SJSA1 (cell line): ENCODE measurements at places on chromosomes 11 and 22.

GRCh38 chr22:19599626-19600243 lies 75.5 kb upstream of the CLDN5 start:
- no peak overlapping the region for H3K4me3 ChIP-seq
- no peaks in the 10 kb centered on the region for H3K4me1 ChIP-seq
- H3K27me3 ChIP-seq: 0 out of 2 replicates have a peak, but pooled peaks cover 3% of the 10 kb centered on the region
- H3K27ac ChIP-seq: no peak overlapping the region
- DNase-seq: no peak

GRCh38 chr11:65648997-65649493 lies 11.1 kb downstream of the SIPA1 start:
- H3K27ac ChIP-seq: no peak overlapping the region
- H3K4me1 ChIP-seq: peaks cover 35% of the 10 kb centered on the region
- DNase-seq: no peak
- no peaks in the 10 kb centered on the region for H3K27me3 ChIP-seq
- H3K4me3 ChIP-seq: no peak overlapping the region

DNA sequence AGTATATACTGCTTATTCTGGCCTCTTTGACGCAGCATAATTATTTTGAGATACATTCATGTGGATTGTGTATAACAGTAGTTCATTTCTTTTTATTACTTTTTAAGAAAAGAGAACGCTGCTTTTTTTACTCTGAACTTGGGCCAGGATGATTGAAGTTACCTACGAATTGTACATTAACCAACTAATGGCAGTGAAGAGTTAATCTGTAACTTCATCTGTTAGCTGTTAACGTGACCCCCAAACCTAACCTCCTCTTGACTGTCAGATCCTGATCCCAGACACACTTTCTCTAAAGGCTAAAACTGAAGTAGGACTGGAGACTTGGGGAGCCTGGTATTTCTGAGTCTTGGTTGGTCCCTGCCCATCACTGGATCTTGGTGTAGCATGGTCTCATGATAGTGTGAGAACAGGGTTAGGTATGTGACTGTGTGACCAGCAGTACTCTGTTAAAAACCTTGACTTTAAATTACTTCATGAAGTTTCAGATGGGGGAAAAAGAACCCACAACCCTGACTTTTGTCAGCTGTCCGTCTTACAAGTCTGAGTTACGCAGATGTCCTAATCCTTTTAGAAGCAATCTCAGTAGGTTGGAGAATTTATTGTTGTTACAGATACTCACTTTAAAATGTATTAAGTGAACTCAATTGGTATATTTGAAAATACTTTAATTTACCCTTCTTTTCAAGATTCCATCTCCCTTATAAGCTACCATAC lies 39.4 kb downstream of the C22orf31 start:
- H3K27ac ChIP-seq: no peak overlapping the region
- no peak for DNase-seq
- H3K27me3 ChIP-seq: no peaks in the 10 kb centered on the region

DNA sequence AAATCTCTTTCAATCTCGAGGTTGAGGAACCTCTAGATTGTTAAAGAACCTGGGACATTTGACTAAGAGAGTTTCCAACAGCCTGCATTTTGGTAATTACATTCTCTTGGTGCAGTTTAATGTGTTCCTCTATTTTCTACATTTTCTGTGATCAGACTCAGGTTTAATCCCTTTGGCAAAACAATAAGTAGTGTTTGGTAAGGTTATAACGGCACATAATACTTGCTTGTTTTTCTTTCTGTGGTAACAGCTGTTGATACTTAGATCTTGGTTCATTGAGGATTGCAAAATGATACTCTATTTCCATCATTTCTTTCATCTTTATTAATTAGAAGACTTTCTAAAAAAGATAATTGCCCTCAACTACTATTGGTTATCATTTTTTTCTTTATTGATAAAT lies 271.3 kb downstream of the SBF2 start:
- peaks cover 14% of the 10 kb centered on the region for H3K4me1 ChIP-seq
- H3K27me3 ChIP-seq: no peaks in the 10 kb centered on the region
- H3K36me3 ChIP-seq: no peaks in the 10 kb centered on the region
- H3K27ac ChIP-seq: no peak overlapping the region
- no peak overlapping the region for H3K4me3 ChIP-seq
- DNase-seq: no peak

DNA sequence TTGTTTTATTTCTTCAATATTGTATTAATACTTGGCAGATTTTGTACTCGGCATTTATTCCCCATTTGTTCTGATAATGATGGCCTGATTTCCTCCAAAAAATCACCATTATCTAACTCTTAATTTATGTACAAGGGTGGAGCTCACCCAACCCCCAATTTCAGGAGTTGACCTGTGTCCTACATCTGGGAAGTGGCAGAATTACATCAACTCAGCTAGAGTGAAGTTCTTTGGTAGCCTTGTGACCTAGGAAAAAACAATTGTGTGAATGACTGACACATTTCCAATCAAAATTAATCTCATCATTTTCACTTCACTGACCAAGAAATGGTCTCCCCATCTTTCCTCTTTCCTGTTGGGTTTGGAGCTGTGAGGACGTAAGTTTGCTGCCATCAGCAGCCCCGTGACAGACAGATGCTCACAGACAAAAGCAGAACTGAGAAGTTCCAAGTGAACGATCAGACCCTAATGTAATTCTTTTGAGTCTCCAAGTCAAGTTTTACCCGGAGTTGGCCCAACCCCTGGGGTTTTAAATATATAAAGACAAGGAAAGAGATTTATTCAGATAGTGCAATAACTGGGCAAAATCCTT lies 16.6 kb upstream of the MS4A6E start:
- H3K36me3 ChIP-seq: no peaks in the 10 kb centered on the region
- H3K4me3 ChIP-seq: no peak overlapping the region
- peaks cover 24% of the 10 kb centered on the region for H3K4me1 ChIP-seq
- H3K27me3 ChIP-seq: no peaks in the 10 kb centered on the region
- no peak overlapping the region for H3K27ac ChIP-seq
- DNase-seq: no peak

DNA sequence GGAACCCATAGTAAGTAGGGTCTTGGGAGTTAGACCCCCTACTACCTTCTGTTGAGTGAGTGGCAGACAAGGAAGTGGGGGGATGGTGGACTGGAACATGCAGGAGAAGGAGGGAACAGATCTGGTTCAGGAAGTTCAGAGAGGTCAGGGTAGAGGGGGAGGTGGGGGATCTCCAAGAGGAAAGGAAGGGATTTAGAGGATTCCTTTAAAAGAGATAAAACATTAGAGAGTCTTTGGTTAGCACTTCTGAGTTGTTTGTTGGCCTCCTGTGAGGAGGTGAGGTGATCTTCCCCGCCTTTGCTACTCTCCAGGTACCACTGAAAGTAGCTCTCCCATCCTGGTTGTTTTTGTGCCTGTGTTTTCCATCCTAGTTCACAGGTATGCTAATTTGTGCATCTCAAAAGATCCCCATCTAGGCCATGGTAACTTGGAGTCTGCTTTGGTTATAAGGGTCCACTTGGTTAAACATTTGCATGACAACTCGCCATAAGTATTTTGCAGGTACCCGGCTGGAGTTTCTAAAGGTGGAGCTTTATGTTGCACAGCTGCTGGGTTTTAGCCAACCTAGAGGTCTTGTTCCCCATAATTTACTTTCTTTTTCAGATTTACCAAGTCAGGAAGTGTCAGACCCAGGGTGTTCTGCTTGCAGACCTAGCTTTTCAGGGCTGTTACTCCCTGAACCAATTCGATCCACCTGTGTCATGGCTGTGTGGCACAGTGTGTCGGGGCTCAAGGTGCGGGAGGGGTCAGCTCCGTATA lies 79.3 kb upstream of the SORL1 start:
- H3K4me1 ChIP-seq: no peaks in the 10 kb centered on the region
- no peak overlapping the region for H3K27ac ChIP-seq
- no peak overlapping the region for H3K4me3 ChIP-seq
- H3K27me3 ChIP-seq: no peaks in the 10 kb centered on the region
- no peak for DNase-seq
- H3K36me3 ChIP-seq: no peaks in the 10 kb centered on the region

GRCh38 chr22:28243539-28243938 lies 324.5 kb upstream of the PITPNB start:
- no peaks in the 10 kb centered on the region for H3K27me3 ChIP-seq
- no peak for DNase-seq
- H3K4me3 ChIP-seq: no peak overlapping the region
- H3K27ac ChIP-seq: no peak overlapping the region
- no peaks in the 10 kb centered on the region for H3K36me3 ChIP-seq
- no peaks in the 10 kb centered on the region for H3K4me1 ChIP-seq

DNA sequence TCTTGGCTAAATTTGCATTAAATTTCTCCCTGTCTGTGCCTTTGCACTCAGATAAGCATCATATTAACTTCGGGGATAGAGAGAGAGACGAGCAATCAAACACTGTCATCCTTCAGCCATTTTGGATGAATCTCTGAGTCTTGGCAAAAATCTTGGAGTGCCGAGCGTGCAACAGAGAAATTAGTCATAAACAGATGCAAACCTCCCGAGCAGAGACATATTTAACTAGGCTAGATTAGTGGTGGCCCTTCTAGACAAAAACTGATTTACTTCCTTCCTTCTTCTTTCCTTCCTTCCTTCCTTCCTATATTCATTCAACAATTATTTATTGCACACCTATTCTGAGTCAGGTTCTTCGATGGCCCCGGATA lies 114.4 kb upstream of the BLID start:
- no peak overlapping the region for H3K27ac ChIP-seq
- H3K27me3 ChIP-seq: no peaks in the 10 kb centered on the region
- H3K4me3 ChIP-seq: no peak overlapping the region
- no peak for DNase-seq
- H3K4me1 ChIP-seq: no peaks in the 10 kb centered on the region

GRCh38 chr11:75784085-75784478 lies 15.5 kb downstream of the DGAT2 start:
- no peaks in the 10 kb centered on the region for H3K36me3 ChIP-seq
- no peaks in the 10 kb centered on the region for H3K4me1 ChIP-seq
- H3K4me3 ChIP-seq: no peak overlapping the region
- H3K27ac ChIP-seq: no peak overlapping the region
- no peaks in the 10 kb centered on the region for H3K27me3 ChIP-seq

DNA sequence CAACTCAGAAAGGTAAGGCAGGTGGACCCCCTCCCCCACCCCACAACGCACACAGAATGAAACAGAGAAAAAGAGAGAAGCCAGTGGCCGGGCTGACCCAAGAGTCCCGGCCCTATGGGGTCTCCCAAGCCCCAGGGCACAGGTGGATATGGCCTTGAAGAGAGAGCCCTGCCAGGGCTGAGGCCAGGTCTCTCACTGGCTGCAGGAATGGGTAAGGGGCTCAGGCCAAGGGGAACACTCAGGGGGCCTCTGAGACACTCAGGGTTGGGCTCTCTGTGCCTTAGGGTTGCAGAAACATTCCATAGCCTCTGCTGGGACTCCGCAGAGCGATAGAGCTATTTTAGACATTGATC lies 98.0 kb downstream of the PDE2A start:
- H3K36me3 ChIP-seq: no peaks in the 10 kb centered on the region
- no peaks in the 10 kb centered on the region for H3K27me3 ChIP-seq
- no peaks in the 10 kb centered on the region for H3K4me1 ChIP-seq
- H3K27ac ChIP-seq: no peak overlapping the region
- DNase-seq: no peak

- peak; percentile 19 for DNase-seq
- peaks cover 22% of the 10 kb centered on the region for H3K27me3 ChIP-seq
- peak overlapping the region; percentile 72 for H3K4me3 ChIP-seq
- peaks cover 31% of the 10 kb centered on the region for H3K4me1 ChIP-seq
- 0 out of 2 replicates have a peak overlapping the region, but pooled peaks have one; percentile 6 for H3K27ac ChIP-seq
These were observed 1.0 kb downstream of the MN1 start for GRCh38 chr22:27800250-27801201.

DNA sequence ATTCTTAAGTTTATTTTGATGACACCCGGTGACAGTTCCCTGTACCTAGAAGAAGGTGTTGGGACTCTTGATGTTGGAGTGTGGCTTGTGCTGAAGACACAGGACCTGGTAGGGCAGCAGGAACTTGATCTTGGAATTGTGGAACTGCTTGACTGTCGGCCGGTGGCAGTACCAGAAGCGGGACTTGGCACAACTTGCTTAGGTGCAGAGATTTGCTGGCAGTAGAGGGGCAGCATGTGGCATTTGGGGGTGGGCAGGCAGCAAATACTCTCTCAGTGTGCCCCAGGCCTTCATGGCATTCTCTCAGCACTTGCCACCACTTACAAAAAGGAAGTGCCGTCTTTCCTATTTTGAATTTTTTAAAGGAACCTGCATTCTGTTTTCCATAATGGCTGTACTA lies 3.6 kb downstream of the PEX26 start:
- H3K4me3 ChIP-seq: no peak overlapping the region
- no peak overlapping the region for H3K27ac ChIP-seq
- no peak for DNase-seq

GRCh38 chr11:65565624-65566453 lies 4.4 kb upstream of the ZNRD2 start:
- H3K4me3 ChIP-seq: no peak overlapping the region
- H3K36me3 ChIP-seq: peaks cover 4% of the 10 kb centered on the region; the same call in 1 of the 2 replicates
- no peak for DNase-seq
- H3K27me3 ChIP-seq: no peaks in the 10 kb centered on the region
- H3K27ac ChIP-seq: 0 out of 2 replicates have a peak overlapping the region, but pooled peaks have one; percentile 4

- H3K4me1 ChIP-seq: no peaks in the 10 kb centered on the region
- H3K36me3 ChIP-seq: no peaks in the 10 kb centered on the region
- H3K27me3 ChIP-seq: no peaks in the 10 kb centered on the region
- no peak overlapping the region for H3K27ac ChIP-seq
These were observed 624.8 kb upstream of the KIRREL3 start for GRCh38 chr11:127625402-127625801.

DNA sequence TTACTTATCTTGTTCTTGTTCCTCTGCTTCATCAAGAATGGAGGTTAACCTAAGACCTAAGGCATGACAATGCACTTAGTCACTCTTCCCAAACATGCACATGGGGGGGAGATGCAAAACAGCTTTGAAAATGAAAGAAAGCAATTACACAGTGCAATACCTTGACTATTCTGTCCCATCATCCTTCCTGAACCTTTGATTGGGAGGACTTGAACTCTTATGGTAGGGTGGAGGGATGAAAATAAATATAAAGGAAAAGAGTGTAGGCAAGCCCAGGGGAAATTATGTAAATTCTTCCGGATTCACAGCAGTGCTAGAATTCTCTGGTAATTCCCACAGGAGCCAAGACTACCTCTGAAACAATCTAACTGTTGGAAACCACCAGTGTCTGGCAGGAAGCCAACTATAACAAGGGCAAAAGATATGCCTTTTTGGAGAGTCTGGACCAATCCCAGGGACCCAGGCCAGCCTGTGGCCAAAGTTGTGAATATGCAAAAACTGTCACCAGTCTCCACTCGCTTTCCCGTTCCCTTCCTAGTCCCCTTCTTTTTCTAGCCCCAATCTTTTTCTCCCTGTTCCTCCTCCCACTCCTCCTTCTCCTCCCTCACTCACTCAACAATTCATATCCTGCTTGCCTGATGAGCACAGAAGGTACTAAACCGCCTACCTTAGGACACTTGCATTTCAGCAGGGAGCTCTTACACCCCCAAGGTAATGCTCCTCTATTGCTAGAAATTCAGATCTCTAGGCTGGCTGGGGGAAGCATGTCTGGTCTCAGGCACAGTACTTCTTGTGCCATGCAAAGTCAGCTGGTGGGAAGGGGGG lies 2.5 kb upstream of the RCN1 start:
- H3K36me3 ChIP-seq: peaks cover 7% of the 10 kb centered on the region
- H3K27me3 ChIP-seq: no peaks in the 10 kb centered on the region
- peak overlapping the region; percentile 79 for H3K27ac ChIP-seq
- peaks cover 28% of the 10 kb centered on the region for H3K4me1 ChIP-seq
- H3K4me3 ChIP-seq: peak overlapping the region; percentile 18
- DNase-seq: peak; percentile 88

GRCh38 chr11:134037046-134037908 lies 31.6 kb upstream of the JAM3 start:
- no peak overlapping the region for H3K27ac ChIP-seq
- no peak for DNase-seq
- no peaks in the 10 kb centered on the region for H3K27me3 ChIP-seq
- peak overlapping the region; percentile 40 for H3K4me3 ChIP-seq
- H3K4me1 ChIP-seq: peaks cover 12% of the 10 kb centered on the region

- DNase-seq: no peak
- H3K27ac ChIP-seq: no peak overlapping the region
- peaks cover 25% of the 10 kb centered on the region for H3K36me3 ChIP-seq
These were observed 52.4 kb downstream of the ALX4 start for GRCh38 chr11:44257338-44258189.
